Stimulated activated CD4-positive, alpha-beta T cell treated with anti-CD3 and anti-CD28 coated beads, Interleukin-15, amount 100 ng/mL, for 48 hours (primary cell): ENCODE measurements at places on chromosomes 7 and 10.

- DNase-seq, result no peak
Measured at GRCh38 chr7:113715981-113716856, 202.6 kb downstream of the PPP1R3A start.

- DNase-seq, result no peak
Measured at GRCh38 chr7:141354251-141354650, 197.0 kb upstream of the AGK start.

- no peak for DNase-seq
Measured at GRCh38 chr10:92667078-92667477, 22.7 kb upstream of the HHEX start.

DNA sequence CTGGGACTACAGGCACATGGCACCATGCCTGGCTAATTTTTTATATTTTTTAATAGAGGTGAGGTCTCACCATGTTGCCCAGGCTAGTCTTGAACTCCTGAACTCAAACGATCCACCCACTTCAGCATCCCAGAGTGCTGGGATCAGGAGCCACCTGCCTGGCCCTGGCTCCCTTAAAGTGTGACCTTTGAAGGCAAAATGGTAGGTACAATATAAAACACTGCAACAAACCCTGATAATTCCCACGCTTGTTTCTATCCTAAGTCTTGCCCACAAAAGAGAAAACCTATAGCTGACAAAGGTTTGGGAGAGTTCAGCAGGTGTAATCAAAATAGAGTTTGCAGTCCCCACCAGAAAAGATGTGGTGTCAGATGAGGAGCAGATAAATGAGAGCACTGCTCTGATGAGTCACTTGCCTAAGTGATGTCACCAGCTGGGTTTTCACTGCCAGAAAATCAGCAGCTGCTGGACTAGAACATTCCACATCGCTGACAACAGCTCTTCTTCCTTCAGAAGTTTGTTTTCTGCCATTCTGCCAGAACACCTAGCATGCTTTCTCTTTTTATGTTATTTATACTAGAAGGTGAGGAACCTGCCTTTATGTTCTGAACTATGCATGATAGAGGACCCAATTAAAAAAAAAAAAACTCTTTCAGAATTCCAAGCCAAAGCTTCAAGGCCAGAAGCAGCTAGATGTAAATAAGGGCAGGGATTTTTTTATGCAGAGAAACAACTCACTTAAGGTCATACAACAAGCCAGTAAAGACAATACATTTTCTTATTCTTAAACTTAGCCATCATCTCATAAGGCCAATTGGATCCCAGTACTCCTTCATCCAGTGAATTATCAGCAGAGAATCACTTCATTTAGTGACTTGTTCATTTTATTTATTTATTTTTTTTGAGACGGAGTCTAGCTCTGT is 18.0 kb downstream of the PURB start:
- DNase-seq, result no peak

DNA sequence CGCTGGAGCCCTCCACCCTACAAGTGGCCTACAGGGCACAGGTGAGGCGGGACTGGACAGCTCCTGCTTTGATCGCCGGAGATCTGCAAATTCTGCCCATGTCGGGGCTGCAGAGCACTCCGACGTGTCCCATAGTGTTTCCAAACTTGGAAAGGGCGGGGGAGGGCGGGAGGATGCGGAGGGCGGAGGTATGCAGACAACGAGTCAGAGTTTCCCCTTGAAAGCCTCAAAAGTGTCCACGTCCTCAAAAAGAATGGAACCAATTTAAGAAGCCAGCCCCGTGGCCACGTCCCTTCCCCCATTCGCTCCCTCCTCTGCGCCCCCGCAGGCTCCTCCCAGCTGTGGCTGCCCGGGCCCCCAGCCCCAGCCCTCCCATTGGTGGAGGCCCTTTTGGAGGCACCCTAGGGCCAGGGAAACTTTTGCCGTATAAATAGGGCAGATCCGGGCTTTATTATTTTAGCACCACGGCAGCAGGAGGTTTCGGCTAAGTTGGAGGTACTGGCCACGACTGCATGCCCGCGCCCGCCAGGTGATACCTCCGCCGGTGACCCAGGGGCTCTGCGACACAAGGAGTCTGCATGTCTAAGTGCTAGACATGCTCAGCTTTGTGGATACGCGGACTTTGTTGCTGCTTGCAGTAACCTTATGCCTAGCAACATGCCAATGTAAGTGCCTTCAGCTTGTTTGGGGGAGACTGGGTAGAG is at the start of gene COL1A2:
Gene COL1A2 (plus strand): TSS at position 459 of the 704 bp plus-strand sequence. CDS start 137 bp downstream, at position 596.
- DNase-seq, result no peak

- no peak for DNase-seq
Measured at GRCh38 chr7:29032146-29032545, 74.0 kb upstream of the TRIL start.

GRCh38 chr10:43194859-43195258 is 56.6 kb downstream of the CSGALNACT2 start:
- DNase-seq, result no peak

- no peak for DNase-seq
Measured at GRCh38 chr7:16904076-16904475, 22.3 kb upstream of the AGR3 start.

- DNase-seq, result no peak
Measured at GRCh38 chr10:92011560-92012214, 88.1 kb downstream of the BTAF1 start.

GRCh38 chr7:91533996-91534395 is 269.8 kb downstream of the FZD1 start:
- no peak for DNase-seq

GRCh38 chr7:28941633-28942032 is 16.5 kb downstream of the TRIL start:
- DNase-seq, result no peak

DNA sequence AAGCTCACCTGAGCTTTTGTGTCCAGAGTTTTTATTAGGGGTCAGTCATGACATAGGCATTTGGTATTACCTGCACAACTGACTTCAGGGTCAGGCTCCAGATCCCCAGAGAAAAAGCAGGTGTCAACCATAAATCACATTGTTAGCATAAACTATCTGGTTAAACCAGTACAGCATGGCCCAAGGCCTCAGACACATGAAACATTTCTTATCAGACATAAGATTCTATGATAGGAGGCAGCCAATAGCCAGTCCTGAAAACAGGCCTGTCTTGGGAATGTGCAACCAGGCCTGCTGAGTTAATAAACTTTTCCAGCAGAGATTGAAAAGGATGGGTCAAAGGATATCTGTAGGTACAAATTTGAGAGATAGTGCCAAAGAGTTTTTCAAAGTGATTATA is 116.1 kb downstream of the TPST1 start:
- DNase-seq, result no peak

DNA sequence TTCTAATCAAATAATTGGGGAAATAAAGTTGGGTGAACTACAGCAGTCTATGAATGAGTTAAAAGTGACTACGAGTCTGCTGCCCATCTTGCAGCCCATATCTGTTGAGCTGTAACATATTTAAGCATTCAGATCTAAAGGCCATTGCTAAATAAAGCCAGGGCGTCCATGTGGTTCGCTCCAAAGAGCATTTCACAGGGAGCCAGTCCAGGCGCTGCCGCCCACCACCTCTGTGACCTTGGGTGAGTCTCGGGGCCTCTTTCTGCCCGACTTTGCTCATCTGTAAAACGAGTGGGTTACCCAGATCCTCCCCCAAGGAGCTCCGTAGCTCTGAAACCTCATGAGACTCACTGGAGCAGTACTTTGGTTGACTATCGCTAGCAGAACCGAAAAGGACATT is 223.1 kb downstream of the CUX1 start:
- no peak for DNase-seq

DNA sequence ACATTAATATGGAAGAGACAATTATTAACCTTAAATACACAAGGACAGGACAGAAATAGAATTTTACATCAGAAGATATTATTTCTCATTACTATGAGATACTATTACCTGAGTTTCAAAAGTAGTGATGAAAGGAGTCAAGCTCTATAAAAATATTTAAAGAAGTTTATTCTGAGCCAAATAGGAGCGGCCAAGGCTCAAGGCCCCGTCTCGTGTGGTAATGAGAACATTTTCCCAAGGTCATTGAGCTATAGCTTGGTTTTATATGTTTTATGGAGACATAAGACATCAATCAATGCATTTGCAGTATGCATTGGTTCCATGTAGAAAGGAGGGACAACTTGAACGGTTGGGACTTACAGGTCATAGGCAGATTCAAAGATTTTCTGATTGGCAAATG is 29.4 kb upstream of the ZMYND11 start:
- no peak for DNase-seq
